ENCODE measurements at places on chromosomes 13 and 19.

DNA sequence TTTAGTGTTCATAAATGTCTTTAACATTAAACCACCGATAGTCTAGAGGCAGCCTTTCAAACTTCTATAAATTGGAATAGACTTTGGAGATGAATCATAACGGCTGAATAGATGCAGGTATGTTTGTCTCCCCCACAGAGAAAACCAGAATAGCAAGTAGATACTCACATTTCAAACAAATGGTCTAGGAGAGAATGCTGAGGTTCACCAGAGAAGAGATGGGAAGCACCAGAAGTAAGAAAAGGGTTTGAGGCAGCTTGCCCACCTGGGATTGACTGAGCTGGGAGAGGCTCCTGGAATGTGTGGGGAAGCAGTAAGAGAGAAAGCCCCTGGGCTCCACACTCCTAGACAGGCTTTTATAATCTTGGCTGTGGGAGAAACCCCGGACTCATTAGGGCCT lies 6.4 kb downstream of the IGFL3 start:
- H3K36me3 ChIP-seq, result no peaks in the 10 kb centered on the region
- DNase-seq, result no peak
- H3K4me3 ChIP-seq, result no peak overlapping the region
- no peak overlapping the region for H3K27ac ChIP-seq
- no peaks in the 10 kb centered on the region for H3K4me1 ChIP-seq
- no peaks in the 10 kb centered on the region for H3K27me3 ChIP-seq

GRCh38 chr13:110363010-110363409 lies 55.9 kb downstream of the COL4A2 start:
- H3K27me3 ChIP-seq, result no peaks in the 10 kb centered on the region
- no peak overlapping the region for H3K4me3 ChIP-seq
- peaks cover 10% of the 10 kb centered on the region for H3K36me3 ChIP-seq

DNA sequence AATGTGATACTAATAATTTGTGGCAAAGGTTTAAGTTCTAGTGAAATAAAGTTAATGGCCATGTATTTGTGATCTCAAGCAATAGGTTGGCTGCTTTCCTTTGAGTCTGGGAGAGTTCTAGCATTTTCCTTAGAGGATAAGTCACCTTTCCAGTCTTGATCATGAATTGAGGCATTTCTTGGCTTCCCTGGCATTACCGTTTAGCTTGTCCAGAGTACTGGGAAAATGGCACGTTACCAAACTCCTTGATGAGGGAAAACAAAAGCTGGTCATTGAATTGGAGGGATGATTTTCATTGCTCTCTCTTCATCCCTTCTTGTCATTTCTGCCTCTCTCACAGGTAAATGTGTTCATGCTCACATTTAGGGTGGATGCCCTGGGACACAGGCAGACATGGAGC lies 34.0 kb upstream of the SPRY2 start:
- H3K27ac ChIP-seq, result no peak overlapping the region
- H3K27me3 ChIP-seq, result no peaks in the 10 kb centered on the region
- no peaks in the 10 kb centered on the region for H3K4me1 ChIP-seq
- H3K36me3 ChIP-seq, result no peaks in the 10 kb centered on the region

DNA sequence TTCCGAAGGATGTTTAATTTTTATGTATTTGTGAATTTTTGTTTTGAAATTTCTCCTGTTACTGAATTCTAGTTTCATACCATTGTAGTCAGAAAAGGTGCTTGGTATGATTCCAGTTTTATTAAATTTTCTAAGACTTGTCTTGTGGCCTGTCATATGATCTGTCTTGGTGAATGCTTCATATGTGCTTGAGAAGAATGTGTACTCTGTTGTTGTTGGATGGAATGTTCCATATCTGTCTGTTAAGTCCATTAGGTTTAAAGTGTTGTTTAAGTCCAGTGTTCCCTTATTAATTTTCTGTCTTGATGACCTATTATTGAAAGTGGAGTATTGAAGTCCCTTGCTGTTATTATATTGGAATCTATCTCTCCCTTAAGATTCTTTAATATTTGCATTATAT lies 273.9 kb downstream of the ATP8A2 start:
- DNase-seq, result no peak
- H3K4me1 ChIP-seq, result no peaks in the 10 kb centered on the region
- no peak overlapping the region for H3K4me3 ChIP-seq
- H3K36me3 ChIP-seq, result no peaks in the 10 kb centered on the region

- H3K27me3 ChIP-seq, result no peaks in the 10 kb centered on the region
- H3K27ac ChIP-seq, result no peak overlapping the region
- DNase-seq, result no peak
These were observed 4.3 kb downstream of the OR7A5 start for GRCh38 chr19:14830702-14831101.

DNA sequence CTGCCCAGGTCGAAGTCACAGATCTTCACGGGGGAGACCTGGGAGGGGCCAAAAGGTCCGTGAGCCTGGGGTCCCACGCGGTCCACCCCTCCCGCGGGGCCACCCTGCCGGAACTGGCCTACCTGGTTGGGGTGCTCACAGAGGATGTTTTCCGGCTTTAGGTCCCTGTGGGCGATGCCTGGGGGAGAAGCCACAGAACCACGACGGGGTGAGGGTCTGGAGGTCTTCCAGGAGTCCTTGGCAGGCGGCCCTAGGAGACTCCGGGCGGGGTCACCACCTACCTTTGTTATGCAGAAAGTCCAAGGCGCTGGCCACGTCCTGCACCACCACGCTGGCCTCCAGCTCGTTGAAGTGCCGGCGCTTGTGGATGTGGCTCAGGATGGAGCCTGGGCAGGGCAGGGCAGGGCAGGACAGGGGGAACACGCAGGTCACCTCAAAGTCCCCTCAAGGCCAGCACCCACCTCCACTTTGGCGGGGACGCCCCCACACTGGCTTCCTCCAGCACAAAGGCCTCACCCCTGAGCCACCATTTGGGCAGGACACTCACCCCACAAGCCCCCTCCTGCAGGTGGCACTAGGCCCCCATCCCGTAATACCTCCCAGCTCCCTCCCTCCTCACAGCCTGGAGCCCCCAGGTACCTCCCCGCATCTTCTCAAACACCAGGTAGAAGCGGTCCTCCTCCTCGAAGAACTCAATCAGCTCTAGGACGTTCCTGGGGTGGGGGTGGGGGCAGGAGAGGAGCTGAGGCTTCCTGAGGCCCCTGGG lies 8.4 kb downstream of the MKNK2 start:
- H3K27me3 ChIP-seq, result no peaks in the 10 kb centered on the region
- peak overlapping the region; percentile 57 for H3K4me3 ChIP-seq
- no peak for DNase-seq
- peaks cover 35% of the 10 kb centered on the region for H3K4me1 ChIP-seq

DNA sequence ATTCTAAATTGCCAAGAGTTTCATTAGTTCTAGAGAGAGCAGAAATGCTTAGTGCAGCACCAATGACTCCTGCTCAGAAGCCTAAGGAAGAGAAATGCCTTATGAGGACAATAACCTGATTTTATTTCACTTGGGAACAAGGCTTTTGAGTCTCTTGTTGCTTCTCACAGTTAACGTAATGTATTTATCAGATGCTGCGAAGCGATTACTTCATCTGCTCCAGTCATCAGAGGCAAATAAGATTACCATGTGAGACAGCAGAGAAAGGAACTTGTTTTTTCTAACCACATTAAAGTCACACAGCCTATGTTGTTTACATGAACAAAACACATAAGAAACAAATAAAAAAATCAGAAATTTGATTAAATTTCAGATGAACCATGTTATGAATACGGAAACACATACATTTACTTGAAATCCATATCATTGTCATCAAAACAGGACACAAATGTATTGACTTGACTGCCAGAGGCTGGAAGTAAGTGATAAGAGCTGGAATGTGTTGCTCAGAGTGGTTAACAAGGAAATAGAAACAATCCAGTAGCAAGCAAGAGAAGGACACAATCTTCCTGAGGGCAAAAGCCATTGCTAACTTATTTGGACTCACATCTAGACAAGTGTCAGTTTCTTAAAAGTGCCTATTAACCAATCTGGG lies 147.3 kb downstream of the LHFPL6 start:
- no peak for DNase-seq
- H3K27me3 ChIP-seq, result no peaks in the 10 kb centered on the region
- no peak overlapping the region for H3K4me3 ChIP-seq
- H3K27ac ChIP-seq, result no peak overlapping the region

GRCh38 chr13:52911340-52911739 lies 62.9 kb upstream of the PCDH8 start:
- H3K4me3 ChIP-seq, result no peak overlapping the region
- H3K36me3 ChIP-seq, result no peaks in the 10 kb centered on the region
- H3K27me3 ChIP-seq, result no peaks in the 10 kb centered on the region
- no peaks in the 10 kb centered on the region for H3K4me1 ChIP-seq
- no peak for DNase-seq

DNA sequence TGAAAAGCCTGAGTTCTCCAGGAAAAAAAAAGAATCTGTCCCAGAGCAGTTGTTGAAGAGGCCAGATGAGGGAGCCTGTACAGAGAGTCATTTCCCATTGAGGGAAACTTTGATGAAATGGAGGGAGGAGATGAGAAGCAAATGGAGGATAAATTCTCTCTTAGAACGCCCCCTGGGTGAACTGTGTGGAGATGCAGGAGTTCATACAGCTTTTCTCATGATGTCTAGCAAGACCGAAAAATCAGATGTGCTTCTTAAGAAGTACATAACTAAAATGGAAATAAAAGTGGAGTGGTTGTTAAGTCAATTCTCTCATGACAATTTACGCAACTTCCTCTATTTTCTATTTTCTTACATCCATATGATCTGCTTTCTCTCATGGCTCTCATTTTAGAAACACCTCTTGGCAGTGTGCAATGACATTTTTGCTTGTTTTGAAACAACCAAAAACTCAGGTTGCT lies 1263.1 kb downstream of the PCDH9 start:
- no peaks in the 10 kb centered on the region for H3K36me3 ChIP-seq
- H3K27ac ChIP-seq, result no peak overlapping the region

- H3K27ac ChIP-seq, result peak overlapping the region; percentile 61
- no peaks in the 10 kb centered on the region for H3K27me3 ChIP-seq
- peak; percentile 69 for DNase-seq
- H3K4me1 ChIP-seq, result peaks cover 14% of the 10 kb centered on the region
- no peak overlapping the region for H3K4me3 ChIP-seq
These were observed 395.9 kb downstream of the KCNRG start for GRCh38 chr13:50410921-50411746.

DNA sequence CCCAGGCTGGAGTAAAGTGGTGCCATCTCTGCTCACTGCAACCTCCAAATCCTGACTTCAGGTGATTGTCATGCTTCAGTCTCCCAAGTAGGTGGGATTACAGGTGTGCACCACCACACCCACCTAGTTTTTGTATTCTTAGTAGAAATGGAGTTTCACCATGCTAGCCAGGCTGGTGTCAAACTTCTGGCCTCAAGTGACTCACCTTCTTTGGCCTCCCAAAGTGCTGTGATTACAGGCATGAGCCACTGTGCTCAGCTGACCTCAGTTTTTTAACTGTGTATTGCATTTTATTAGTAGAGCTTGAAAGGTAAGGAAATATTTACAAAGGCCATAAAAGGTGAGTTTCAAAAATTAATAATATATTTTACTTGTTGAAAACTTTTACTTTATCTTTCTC lies 2.3 kb downstream of the ZNF726 start:
- no peaks in the 10 kb centered on the region for H3K4me1 ChIP-seq
- no peaks in the 10 kb centered on the region for H3K36me3 ChIP-seq
- DNase-seq, result no peak
- H3K27ac ChIP-seq, result no peak overlapping the region
- no peak overlapping the region for H3K4me3 ChIP-seq
- H3K27me3 ChIP-seq, result no peaks in the 10 kb centered on the region
